ENCODE measurements at places on chromosomes 7 and 10.

GRCh38 chr7:87505122-87505521, 29.6 kb upstream of the ABCB4 start:
- DNase-seq: no peak

GRCh38 chr7:130268463-130269317, 2.0 kb downstream of the CPA2 start:
- no peak for DNase-seq

- no peak for DNase-seq
Observed at GRCh38 chr10:78247266-78247665, 213.6 kb downstream of the RPS24 start.

GRCh38 chr10:5625992-5626777, 40.2 kb downstream of the ASB13 start:
- no peak for DNase-seq

DNA sequence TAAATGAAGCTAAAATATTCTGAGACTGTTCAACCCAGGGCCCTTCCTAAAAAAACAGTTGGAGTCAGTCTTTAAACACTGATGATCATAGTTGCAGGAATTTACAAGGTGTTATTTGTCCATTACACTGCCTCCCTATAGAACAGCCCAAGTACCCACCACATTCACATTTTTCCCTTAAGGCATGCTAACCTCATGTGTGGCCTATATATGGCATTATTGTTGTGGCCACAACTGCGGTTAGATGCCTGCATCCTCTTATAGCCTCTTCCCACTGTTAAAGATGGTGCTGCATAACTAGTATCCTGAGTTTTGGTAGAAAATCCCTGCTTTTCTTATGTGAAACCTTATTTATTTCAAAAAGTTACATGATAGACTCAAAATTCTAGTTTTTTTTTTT, 287.9 kb upstream of the SEMA3A start:
- DNase-seq: no peak

DNA sequence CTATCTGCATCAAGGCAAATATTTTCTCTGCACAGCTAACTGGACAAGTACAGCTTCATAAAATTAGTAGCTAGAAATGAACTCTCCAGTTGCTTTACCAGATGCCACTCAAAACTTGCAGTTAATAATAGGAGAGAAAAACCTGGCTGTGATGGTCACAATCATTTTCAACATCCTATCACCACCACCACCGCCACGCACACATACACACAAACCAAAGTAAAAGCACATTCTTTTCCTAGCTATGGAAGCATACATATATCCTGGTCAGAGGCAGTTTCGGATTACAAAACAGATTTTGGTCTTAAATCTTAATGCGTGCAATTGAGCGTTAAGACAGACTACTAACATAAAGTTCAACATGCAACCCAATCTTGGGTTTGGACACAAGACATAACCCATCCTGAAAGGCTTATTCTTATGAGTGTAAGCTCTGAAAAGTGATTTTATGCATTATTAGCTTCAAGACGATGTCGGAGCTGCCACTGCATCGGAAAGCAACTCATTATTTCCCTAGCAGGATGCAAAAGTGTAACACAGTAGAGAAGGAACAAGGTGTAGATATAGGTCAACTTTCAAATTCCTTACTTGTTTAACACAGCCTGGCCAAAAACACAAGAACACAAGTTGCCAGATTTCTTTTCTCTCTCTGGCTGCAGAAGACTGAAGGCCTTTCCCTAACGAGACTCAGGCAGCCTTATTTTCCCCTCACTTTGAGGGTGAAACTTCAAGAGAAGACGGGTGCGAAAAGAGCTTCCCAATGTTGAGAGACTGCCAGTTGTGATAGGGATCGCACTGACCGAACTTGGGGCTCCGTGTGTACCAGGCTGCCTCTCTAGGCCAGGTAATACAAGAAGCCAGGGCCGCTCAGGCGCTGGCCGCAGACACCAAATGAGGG, 1.2 kb downstream of the CACUL1 start:
- DNase-seq: no peak

- DNase-seq: no peak
Observed at GRCh38 chr7:107234436-107234835, 65.6 kb downstream of the HBP1 start.

DNA sequence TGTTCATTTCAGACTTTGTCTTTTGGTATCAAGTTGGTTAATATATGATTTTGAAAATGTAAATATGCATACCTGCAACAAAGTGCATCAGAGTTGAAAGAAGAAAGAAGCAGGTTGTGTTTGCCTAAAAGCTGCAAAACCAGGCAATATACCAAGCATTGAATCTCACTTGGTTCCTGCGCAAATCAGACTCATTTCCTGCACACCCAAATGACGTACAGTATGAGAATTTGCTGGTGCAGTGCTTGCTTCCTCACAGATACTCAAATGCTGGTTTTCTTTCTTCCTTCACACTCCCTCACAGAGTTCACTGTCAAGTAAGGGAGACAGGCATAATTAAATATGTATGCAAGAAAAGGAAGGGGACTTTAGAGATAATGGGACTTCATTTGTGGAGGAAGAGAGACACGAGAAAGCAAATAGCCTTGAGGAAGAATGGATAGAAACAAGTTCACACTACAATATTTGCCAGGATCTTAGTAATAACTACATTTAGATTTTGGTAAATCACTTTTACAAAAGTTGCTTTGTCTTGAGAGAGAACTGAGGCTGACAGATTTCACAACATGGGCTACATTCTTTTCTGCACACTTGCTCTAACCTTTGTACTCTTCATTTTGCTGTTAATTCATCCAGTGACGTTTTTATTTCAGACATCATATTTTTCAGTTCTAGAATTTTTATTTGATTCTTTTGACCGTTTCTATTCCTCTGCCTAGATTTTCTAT, 56.9 kb upstream of the AOAH start:
- DNase-seq: no peak

DNA sequence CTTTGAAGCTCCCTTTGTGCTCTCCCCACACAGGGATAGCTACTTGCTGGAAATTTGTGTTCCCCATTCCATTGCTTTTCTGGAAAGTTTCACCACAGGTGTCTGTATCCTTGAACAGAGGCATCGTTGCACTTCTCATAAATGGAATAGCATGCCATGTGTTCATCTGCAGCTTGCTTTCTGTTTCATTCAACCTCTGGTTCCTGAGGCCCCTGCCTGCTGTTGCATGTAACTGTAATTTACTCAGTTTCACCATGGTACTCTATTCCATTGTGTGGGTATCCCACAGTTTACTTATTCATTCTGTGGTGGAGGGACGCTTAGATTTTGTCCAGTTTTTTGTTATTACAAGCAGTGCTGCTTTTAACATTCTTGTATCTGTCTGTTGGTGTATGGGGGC, 32.0 kb downstream of the EEPD1 start:
- no peak for DNase-seq

Measured in esophagus squamous epithelium (tissue), 5 donors.